ENCODE measurements at places on chromosomes 5 and 9.

- DNase-seq = no peak
Measured at GRCh38 chr5:14465116-14465515, 116.5 kb upstream of the OTULINL start.

DNA sequence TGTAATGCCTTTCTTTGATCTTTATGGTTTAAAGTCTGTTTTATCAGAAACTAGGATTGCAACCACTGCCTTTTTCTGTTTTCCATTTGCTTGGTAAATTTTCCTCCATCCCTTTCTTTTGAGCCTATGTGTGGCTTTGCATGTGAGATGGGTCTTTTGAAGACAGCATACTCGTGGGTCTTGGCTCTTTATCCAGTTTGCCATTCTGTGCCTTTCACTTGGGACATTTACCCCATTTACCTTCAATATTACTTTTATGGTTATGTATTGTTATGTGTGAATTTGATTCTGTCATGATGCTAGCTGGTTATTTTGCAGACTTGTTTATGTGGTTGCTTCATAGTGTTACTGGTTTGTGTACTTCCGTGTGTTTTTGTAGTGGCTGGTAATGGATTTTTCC, 59.2 kb downstream of the YTHDC2 start:
- DNase-seq = no peak

DNA sequence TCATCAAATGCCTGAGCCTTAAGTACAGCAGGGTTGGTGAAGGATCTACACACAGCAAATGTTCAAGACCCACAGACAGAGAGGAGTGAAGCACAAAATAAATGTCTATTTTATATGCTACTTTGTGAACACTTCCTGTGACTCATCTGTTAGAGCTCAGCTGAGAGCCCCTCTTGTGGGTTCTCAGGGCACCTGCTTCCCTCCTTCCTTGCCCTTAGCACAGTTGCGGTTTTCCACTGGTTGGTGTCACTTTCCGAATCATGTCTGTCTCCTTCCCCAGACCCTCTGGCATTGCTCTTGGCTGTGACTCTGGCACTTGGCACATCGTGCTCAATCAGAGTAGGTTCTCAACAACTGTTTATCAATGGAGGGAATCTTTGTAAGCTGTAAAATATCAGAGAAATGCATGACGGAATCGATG, 128.5 kb upstream of the STC2 start:
- DNase-seq = no peak

GRCh38 chr5:21910731-21911130, 942.4 kb downstream of the CDH12 start:
- no peak for DNase-seq

DNA sequence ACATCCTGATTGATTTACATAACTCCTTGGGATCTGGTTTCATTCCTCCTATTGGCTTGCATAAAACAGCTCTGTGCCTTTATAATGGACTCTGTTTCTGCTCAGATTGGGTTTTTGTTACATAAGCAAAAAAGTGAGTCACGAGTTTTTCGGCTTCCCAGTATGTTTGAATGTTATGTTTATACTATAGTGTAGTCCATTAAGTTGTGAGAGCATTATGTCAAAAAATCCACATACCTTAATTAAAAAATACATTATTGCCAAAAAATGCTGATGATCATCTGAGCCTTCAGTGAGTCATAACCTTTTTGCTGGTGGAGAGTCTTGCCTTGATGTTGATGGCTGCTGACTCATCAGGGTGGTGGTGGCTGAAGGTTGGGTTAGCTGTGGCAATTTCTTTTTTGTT, 144.6 kb downstream of the CCDC171 start:
- DNase-seq = no peak

DNA sequence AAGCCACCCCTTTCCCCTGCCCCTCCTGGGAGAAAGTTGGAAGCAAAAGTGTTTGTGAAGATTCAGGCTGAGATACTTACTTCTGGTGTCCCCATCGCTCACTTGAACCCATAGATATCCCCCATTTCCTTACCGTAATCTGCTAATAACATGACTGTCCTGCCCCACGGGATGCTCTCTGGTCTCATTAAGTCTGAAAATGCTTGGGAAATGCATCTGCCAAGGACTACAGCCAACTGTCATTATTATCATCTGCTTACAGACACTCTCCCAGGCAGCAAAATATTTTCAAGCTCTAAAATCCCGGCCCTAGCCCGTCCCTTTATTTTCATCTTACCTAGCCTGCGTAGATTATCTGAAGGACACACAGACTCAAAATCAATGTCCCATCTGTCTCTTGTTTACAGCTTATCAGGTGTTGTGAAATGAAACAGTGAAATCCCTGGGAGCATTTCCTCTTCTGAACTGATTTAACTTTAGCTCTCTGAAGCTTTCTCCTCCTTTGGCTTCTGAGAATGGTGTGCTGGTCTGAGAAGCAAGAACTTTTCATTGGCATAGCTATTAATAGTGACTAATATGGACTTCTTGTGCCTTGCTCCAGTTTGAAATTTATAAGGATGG, 126.9 kb upstream of the OSMR start:
- no peak for DNase-seq

DNA sequence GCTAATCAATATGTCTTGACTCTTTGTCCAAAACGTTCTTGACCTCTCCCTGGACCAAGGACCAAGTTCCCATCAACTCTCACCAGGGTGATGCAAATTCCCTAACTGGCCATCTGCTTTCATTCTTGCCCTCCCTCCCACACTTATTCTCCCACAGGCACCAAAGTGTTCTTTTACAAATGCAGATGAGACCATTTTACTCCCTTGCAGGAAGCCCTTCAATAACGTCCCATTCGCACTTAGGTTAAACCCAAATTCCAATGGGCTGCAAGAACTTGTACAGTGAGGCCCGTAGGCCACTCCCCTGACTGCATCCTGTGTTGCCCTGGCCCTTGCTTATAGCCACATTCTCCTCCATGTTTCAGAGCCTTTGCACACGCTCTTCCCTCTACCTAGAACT, 7.3 kb downstream of the ARAP3 start:
- DNase-seq = no peak

- DNase-seq = no peak
Measured at GRCh38 chr5:112125903-112126302, 293.2 kb downstream of the EPB41L4A start.

GRCh38 chr9:90526386-90526785, 116.2 kb downstream of the DIRAS2 start:
- no peak for DNase-seq

DNA sequence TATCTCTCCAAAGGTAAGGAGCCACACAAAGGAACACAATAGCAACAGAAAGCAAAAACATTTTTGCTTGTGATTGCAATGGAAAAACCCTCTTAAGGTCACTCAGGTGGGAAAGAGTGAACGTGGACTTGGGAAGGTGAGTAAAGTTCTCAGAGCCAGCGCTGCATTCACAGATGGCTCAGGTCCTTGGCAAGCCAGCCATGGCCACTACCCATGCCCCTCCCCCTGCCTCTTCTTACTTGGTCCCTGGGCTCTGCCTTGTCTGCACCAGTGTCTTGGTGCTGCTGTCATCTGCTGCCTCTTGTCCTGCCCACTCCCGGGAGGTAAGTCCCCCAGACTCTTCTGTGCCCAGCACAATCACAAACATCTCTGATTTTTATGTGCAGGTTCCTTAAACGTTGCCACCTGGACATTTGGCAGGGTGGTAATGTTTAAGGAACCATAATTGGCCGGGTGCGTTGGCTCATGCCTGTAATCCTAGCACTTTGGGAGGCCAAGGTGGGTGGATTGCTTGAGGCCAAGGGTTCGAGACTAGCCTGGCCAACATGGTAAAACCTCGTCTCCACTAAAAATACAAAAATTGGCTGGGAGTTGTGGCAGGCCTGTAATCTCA, 74.6 kb downstream of the FEM1C start:
- DNase-seq = no peak

Data from nucleus accumbens (tissue), 56 donors.